ENCODE measurements at places on chromosomes 3 and 15. TPM values are rescaled to one million over a fixed set of nuclear protein-coding genes. Genes with fewer than 3 reads are reported as not detected.

The ATP2B2 gene
- 0.12 TPM for total RNA-seq

The ACTC1 gene
- total RNA-seq: not detected

The NOX5 gene
- not detected for total RNA-seq

The GOLGA6L7 gene
- not detected for total RNA-seq

The GPR87 gene
- total RNA-seq: 0.23 TPM

The CDC25A gene
- total RNA-seq: 12.2 TPM

The PARP6 gene
- 19.0 TPM for total RNA-seq

The LARP6 gene
- 45.5 TPM for total RNA-seq

The NSUN3 gene
- total RNA-seq: 13.3 TPM

The CCDC54 gene
- total RNA-seq: not detected

The TRIM42 gene
- not detected for total RNA-seq

The CPN2 gene
- total RNA-seq: not detected

The C15orf62 gene
- total RNA-seq: 0.45 TPM

The CP gene
- total RNA-seq: 2.6 TPM

The SAXO2 gene
- total RNA-seq: 0.58 TPM

The DHFR2 gene
- total RNA-seq: 3.9 TPM

The GASK1A gene
- 0.08 TPM for total RNA-seq

The SEMA6D gene
- 10.4 TPM for total RNA-seq

The CCDC33 gene
- 2.8 TPM for total RNA-seq

The ZKSCAN7 gene
- 0.99 TPM for total RNA-seq

The CHRD gene
- total RNA-seq: 1.3 TPM

The PLSCR2 gene
- not detected for total RNA-seq

The FGF7 gene
- total RNA-seq: 3.6 TPM

The WNT7A gene
- not detected for total RNA-seq

All from H4 (cell line).